ENCODE measurements at places on chromosomes 4 and X.

GRCh38 chrX:113260474-113260873 is 419.8 kb upstream of the AMOT start:
- no peak for DNase-seq

- no peak for DNase-seq
Observed at GRCh38 chrX:105121186-105121585, 99.3 kb downstream of the TEX13A start.

- DNase-seq: no peak
Observed at GRCh38 chr4:6581566-6582121, 6.7 kb downstream of the MAN2B2 start.

DNA sequence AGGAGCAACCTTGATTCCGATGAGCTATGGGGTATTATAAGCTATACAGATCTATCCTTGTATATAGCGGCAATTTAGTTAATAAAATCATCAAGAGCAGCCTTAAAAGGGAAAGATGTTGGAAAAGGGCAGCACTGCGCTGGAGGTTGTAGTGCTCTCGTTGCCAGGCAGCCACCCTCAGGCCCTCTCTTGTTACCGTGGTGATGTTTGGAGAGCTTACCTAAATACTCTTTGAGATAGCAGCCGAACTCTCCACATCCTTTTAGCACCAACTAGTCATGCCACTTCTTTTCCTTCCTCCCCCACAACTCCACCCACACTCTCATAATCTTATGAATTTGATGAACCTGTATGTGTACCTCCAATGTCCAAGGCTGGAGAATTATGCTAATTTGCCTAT is 3.8 kb upstream of the RADX start:
- DNase-seq: no peak

- no peak for DNase-seq
Observed at GRCh38 chrX:65601530-65602220, 65.8 kb upstream of the MSN start.

- no peak for DNase-seq
Observed at GRCh38 chrX:150664290-150664689, 28.9 kb upstream of the MTMR1 start.

GRCh38 chr4:168831919-168832762 is 177.9 kb downstream of the CBR4 start:
- peak; percentile 55 for DNase-seq

GRCh38 chr4:41935652-41936021 is 408 bp downstream of the TMEM33 start:
- DNase-seq: no peak

GRCh38 chr4:184228056-184228705 is 10.5 kb upstream of the ENPP6 start:
- no peak for DNase-seq

- DNase-seq: no peak
Observed at GRCh38 chr4:80043541-80043940, 29.5 kb downstream of the ANTXR2 start.
